ENCODE measurements at places on chromosomes 6 and 20.
A peak's percentile ranks its signal among the peaks of the same experiment; 100 is the strongest.

DNA sequence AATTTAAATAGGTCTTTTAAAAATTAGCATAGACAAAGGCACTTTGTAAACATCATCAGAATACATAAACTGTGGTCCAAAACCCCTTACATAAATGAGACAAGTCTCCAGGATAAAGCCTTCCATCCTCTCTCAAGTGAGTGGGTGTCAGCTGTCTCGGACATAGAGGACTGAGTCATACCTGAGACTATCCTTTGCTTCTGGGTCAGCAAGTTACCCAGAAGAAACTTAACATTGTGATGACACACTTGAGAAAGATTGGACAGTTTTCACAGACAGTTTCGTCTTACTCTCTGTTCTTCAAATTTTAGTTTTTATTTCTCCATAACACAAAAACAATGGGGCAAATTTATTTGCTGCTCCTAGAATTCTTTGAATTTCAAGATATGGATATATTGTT lies 838.0 kb downstream of the DHX35 start:
- peak; percentile 66 for DNase-seq

DNA sequence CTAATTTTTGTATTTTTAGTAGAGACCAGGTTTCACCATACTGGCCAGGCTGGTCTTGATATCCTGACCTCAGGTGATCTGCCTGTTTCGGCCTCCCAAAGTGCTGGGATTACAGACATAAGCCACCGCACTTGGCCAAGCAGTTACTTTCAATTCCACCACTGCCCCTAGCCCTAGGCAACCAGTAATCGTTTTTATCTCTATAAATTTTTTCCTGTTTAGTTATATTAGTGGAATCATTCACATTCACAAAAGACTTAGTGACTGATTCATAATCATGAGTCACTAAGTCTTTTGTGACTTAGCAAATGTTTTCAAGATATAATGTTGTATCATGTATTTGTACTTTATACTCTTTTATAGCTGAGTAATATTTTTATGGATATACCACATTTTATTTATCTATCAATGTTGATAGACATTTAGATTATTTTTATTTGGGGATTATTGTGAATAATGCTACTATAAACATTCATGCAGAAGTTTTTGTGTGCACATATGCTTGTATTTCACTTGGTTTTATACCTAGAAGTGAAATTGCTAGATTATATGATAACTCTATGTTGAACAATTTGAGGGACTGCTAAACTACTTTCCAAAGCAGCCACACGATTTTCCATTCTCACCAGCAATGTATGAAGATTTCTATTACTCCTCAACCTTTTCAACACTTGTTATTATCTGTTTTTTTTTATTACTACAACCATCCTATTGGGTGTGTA lies 421.4 kb upstream of the ID4 start:
- peak; percentile 13 for DNase-seq

- no peak for DNase-seq
Measured at GRCh38 chr6:170006071-170006899, 254.9 kb downstream of the ERMARD start.

- DNase-seq, result peak; percentile 34
Measured at GRCh38 chr20:50194831-50195523, 4.3 kb downstream of the CEBPB start.

Data from cardiac fibroblast (primary cell).